ENCODE measurements at places on chromosomes 5 and 9.

- DNase-seq, result no peak
Observed at GRCh38 chr5:10503321-10503720, 60.5 kb upstream of the ANKRD33B start.

- no peak for DNase-seq
Observed at GRCh38 chr5:113212244-113212920, 222.4 kb downstream of the TSSK1B start.

DNA sequence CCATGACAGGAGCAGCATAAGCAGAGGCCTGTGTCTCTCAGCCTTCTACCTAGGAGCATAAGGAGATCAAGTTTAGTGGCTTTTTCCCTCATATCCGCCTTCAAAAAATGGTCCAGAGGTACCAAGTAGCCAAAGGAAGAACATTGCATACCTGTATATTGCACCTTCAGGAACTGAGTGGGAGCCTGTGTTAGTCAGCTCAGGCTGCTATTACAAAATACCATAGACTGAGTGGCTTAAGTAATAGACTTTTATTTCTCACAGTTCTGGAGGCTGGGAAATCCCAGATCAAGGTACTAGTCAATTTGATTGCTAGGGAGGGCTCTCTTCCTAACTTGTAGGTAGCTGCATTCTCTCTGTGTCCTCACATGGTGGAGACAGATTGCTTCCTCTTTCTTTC is 597.4 kb upstream of the PTGER4 start:
- no peak for DNase-seq

DNA sequence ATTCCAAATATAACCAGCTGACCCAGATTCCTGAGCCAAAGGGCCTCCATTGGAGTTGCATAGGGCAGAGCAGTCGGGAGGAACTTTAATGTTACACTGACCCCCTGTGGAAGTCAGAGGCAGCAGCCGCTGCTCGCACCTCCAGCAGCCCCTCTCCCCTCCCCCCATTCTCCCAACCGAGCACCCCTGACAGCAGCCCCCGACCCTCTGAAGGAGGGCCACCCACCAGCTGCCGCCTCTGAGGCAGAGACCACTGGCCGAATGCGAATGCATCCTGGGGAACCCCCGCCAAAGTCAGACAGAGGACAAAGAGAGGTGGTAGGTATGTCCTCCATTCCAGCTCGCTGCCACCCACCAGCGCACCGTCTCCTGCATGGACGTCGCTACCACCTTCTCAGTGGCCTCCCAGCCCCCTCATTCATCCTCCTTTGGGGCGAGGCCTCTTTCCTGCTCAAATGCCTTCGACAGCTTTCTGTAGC is 231.0 kb downstream of the CDK5RAP2 start:
- DNase-seq, result no peak

- DNase-seq, result no peak
Observed at GRCh38 chr5:137938751-137939143, 49.5 kb downstream of the PKD2L2 start.

All from natural killer cell treated with Interleukin-12 subunit alpha and Interleukin-12 subunit beta and Interleukin-15 and Interleukin-18, amount 100 ng/mL, for 72 hours (primary cell).